H54 (cell line): ENCODE measurements at places on chromosomes 5 and 9.

DNA sequence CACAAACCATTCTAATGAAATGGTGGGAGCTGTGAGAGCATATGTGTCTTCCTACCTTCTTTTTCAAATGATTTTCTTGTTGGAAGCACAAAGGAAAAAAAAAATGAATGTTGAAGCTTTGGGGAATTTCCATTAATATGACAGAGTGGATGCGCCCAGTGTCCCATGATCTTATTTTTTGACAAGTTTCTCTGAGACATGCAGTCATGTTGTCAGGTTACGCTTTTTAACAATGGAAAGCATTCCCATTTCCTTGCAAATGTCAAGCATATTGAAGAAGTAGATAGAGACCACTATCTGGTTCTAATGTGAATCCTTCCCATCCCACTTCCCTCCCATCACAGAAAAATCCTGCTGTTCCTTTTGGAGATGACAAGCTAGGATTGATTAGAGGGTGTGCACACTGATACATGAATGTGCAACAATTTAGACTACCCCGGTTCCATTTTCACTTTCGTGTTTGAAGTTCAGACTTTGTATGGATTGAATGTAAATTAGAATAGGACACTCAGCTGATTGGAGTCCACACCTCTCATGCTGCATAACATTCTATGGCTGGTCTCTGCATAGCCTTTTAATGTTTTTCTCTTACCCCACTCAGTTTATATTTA is 919.4 kb downstream of the TLE4 start:
- DNase-seq = no peak

DNA sequence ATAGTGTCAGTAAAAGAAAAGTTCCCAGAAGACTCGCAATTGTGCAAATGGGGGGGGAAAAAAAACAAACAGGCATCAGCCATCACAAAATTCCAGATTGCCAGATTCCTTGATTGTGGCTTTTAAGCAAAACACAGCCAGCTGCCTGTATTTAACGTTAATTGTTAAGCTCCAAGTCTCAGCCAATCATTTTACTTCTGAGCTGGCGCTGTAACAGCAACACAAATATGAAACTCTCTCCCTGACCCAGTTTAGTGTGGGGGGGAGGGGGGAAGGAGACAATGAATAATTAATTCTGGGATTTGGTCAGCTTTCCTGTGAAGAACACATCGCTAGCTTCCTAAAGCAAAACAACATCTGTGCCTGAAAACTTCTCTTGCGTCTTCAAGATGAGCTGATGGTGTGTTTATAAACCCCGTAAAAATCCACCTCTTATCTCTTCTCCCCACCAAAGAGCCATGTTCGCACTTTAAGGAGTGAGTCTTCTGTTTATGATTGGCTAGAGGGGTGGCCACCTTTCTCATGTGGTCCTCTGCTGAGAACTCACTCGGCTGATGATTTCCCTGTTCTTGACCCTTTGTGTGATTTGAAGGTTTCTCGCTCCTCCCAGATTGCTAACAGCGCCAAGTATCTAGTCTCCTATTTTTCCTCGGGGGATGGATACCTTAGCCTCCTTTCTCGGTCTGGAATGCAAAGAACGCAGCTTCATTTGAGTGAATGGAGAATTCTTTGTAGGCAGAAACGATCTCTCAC is 160.2 kb upstream of the DAPK1 start:
- no peak for DNase-seq

DNA sequence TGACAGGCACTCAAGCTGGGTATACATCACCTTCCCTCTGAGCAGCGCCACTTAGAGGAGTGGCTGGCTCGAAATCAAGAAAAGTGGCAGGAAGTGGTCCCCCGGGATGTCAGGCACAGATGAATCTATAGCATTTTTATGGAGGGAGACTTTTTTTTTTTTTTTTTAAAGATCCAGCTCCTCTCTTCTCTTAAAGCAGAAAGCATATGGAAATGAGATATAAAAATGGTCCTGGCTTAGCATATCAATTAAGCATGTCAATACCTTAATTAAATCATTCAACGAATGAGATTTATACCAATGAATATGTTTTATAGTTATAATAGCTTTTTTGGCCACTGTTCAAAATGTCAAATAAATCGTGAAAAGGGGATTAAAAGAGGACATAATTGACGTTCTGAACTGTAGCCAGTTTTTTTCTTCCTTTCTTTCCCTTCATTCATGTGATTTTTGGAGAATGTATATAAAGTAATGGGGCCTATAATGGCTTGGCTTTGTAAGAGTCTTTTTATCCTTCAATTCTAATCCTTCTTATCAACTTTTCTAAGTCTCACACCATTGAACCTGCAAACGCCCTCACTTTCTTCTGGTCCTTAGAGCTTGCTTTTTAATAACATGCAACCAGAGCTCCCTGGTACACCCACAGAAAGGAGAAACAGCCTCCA is 319.2 kb upstream of the PANK3 start:
- no peak for DNase-seq

DNA sequence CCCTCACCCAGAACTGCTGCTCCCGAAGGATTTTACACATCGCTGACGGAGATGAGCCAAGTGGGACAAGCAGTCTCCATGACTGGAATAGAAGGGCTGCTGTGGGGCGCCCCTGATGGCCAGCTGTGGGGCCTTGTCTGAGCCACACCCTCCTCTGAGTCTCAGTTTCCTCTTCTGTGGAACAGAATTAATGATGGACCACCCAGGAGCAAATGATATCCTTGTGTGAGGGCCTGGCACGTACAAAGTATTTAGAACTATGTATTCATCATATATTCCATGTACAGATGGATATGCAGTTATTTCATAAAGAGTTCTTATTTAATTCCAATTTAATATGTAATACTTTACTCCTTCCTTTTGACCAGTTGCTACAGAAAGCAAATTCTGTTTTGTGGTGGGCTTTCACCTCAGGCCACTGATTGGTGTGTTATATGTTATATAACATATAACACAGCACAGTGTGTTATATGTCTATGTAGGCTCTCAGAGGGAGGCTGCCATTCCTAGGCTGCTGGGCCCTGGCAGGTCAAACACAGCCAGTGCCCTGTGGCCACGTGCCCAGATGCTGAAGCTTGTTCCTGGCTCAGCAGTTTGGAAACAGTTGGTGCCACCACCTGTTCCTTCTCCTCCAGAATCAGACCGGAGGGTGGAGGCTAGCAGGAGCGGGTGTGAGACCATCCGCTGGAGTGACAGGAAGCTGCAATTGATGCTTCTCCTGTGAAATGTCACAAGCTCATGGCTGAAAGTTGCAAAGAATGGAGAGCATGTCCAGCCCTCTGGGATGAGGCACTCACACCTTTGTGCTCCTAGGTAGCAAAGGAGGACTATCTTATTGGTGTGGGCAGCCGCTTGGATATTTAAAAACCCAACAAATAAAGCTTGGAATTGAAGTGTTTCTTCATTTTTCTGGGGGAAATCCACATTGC is 4.4 kb upstream of the FGD3 start:
- no peak for DNase-seq

GRCh38 chr5:124824637-124825158 is 78.3 kb upstream of the ZNF608 start:
- DNase-seq = no peak

DNA sequence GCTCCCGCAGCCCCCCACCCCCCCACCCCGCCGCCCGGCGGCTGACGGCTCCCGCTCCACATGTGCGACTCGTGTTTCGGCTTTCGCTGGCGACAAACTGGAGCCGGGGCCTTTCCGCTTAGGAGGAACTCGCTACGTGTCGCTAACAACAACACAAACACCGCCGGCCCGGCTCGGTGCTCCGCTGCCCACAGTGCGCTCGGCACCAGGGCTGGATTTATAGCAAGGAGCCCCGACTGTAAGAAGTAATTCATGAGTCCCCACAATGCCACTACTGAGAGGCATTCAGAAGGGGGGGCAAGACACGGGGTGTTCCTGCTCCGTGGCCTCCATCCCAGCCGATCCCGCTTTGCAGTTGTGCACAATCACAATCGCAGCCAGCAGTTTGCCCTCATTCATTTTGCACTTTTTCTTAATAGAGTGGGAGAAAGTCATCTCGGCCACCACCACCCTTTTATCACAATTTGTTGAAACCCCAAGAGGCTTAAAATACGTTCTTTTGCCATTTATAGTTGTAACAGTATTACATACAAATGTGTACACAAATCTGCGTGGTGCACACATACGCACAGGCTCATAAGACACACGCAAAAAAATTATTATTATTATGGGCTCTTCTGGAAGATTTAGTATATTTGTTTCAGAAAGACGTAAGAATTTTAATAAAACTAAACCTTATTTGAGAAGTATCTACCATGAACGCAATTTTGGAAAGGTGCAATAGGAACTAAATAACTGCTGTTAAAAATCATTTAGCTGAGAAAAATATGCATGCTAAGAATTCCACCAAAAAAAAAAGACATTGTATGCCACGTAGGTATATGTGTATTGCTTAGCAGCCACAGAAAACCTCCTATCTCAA is 48.1 kb downstream of the EBF1 start:
- DNase-seq = no peak

DNA sequence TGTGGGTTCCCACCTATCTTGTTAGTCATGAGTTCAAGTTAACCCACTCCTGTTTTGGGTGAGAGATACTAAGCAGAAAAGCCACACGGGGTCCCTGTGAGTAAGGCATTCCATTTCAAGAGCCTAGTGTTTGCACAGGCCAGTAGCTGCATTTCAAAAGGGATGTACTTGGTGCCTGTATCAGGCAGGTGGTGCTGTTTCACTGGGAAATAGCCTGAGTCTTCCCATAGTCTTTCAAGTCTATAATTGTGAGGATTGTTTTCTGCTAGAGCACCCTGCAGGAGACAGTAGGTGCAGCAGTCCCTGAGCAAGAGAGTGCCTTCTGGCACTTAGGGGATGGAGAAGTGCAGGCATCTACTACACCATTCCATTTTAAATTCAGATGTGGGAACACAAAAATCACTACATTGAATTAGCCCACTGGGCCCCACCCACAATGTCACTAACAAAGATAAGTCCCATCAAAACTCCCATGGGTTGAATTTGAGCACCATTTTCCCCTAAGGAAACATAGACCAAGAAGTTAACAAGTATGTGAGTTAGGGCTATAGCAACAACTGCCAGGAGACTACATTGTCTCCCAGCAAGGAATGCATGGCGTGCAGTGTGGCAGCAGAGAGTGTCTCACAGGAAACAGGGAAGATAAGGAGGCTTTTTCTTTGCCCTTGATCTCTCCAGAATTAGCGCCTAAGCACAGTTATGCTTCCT is 263.2 kb downstream of the COX7C start:
- DNase-seq = peak; percentile 15

GRCh38 chr5:80070338-80071056 is 35.3 kb downstream of the THBS4 start:
- DNase-seq = no peak

GRCh38 chr5:73922224-73922623 is 296.2 kb downstream of the ARHGEF28 start:
- DNase-seq = no peak

DNA sequence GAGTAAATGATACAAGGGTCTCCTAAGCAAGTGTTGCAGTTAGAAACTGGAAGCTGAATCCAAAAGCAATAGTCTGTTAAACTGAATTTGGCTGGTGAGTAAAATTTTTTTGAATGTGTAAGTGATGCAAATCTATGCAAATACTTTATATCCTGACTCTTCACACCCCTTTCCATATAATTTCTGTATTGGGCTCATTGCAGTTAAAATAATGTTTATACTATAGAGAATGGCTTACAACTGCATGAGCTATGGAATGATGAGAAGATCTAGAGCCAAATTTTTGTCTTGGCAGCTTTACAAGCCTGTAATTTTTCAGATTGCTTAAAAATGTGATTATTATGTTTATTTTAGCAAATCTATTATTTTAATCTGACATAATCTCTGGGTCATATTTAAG is 57.0 kb upstream of the GABRA1 start:
- DNase-seq = no peak

DNA sequence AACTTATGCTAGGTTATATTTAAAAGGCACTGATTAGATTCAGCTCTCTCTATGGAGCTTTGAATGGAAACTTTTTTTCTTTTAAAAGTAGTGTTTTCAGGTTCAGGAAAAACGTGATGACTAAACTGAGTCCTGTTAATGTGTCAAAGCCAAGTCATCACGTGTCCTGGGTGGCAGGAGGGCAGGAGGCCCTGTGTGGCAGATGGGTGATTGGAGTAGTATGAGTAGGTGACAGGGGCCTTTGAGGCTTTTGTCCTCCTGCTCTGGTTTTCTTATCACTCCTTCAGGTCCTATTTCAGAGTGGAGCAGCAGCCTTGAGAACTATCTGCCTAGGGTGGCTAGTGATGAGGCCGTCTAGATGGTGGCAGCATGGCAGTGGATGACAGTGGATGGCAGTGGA is 17.7 kb upstream of the CARTPT start:
- DNase-seq = no peak

GRCh38 chr5:156595132-156595787 is 254.8 kb upstream of the PPP1R2B start:
- DNase-seq = no peak

GRCh38 chr9:119667163-119667562 is 297.9 kb upstream of the BRINP1 start:
- no peak for DNase-seq

DNA sequence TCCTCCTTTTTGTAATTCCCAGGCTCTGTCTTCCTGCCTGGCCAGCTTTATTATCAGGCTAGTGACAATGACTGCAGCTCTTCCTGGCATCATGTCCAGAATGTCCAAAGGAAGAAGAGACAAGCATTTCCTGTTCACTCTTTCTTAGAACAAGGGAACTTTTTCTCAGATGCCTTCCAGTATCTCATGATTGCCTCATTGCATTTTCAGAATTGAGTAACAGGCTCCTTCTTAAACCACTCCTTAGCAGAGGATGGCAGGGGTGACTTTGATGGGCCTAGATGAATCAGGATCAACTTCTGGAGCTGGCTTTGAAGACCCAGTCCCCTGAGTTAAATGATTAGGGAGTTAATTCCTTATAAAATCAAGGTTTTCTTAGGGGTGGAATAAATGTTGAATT is 92.9 kb upstream of the RASGRF2 start:
- no peak for DNase-seq

- no peak for DNase-seq
Measured at GRCh38 chr9:38687389-38687842, 32.5 kb downstream of the FAM240B start.

DNA sequence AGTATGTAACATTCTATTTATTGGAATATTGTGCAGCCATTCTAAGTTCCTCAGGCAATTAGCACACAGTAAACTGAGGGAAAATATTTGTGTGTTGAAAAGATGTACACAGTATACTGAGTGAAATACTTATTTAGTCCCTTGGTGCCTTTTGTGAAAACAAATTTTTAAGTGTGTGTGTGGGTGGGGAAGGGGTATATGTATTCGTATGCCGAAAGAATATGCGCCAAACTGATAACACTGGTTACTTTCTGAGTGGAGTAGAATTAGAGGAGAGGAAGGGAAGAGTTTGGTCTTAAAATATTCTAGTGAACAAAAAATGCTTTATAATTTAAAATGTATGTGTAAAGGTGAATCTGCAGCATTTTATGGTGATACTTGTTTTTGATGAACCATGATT is 3.1 kb downstream of the DCP2 start:
- no peak for DNase-seq
